Stimulated activated CD8-positive, alpha-beta memory T cell treated with anti-CD3 and anti-CD28 coated beads, Interleukin-7, amount 100 ng/mL, for 48 hours (primary cell): ENCODE measurements at places on chromosomes 7 and 10.
A peak's percentile ranks its signal among the peaks of the same experiment; 100 is the strongest.

DNA sequence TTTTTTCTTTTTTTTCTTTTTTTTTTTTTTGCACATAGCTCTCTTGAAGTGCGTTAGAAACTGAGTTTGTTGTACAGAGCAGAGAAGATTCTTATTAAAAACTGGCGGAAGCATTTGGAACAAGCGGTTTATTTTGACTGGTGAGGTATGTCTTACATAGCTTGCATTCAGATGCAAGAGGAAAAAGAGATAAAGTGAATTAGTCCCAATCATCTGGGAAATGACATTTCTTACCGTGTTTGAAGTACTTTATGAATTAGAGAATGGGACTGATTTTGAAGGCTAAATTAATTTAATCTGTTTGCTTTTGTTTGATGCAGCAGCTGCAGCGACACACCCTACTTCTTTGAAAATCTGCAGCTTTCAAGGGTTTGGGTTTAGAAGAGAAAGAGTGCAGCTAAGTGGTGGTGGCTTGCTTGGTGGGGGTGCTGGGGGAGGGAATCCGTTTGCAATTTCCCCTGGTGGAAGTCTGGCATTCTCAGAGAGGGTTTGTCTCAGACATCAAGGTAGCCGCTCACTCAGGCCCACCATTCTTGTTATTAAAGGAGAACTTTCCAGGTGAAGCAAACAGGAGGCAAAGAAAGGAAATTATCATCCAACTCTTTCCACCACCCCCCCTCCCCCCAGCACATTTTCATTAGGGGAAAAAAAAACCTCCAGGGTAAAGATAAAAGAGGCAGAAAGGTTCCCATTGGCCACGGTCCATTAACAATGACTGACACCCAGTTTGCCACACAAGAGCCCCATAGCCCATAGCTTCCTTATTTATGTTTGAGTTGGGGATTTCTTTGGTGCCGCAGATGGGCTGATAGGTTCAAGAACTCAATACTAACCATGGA, 231.7 kb downstream of the SKIDA1 start:
- no peak for DNase-seq

- DNase-seq = peak; percentile 27
Observed at GRCh38 chr10:49272251-49273081, 26.5 kb upstream of the C10orf71 start.

GRCh38 chr10:49090189-49090575, 25.1 kb downstream of the VSTM4 start:
- no peak for DNase-seq

DNA sequence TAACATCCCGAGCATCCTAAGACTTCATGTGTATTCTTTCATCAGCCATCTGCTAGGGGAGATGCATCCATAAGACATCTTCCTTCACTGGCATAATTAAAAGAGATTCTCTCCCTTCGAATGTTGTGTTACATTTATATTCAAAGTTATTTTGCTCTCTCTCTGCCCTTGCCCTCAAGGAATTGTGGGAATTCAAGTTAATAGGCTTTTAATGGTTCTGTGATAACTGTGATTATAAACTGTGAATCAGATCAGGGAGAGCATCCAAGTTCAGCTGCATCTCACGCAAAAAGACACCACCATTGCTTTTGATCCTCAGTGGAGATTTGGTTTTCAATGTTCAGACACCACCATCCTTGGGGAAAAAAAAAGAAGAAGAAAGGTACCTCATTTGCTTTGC, 9.2 kb upstream of the TEX36 start:
- DNase-seq = no peak

DNA sequence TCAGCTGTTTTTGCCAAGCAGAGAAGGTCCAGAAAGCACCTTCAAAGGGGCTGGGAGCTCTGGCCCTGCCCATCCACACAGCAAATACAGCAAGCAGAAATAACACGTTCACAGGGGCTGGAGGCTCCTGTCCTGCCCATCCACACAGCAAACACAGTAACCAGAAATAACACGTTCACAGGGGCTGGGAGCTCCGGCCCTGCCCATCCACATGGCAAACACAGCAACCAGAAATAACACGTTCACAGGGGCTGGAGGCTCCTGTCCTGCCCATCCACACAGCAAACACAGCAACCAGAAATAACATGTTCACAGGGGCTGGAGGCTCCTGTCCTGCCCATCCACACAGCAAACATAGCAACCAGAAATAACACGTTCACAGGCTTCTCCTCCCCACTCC, 558.1 kb downstream of the PTPRN2 start:
- DNase-seq = no peak

DNA sequence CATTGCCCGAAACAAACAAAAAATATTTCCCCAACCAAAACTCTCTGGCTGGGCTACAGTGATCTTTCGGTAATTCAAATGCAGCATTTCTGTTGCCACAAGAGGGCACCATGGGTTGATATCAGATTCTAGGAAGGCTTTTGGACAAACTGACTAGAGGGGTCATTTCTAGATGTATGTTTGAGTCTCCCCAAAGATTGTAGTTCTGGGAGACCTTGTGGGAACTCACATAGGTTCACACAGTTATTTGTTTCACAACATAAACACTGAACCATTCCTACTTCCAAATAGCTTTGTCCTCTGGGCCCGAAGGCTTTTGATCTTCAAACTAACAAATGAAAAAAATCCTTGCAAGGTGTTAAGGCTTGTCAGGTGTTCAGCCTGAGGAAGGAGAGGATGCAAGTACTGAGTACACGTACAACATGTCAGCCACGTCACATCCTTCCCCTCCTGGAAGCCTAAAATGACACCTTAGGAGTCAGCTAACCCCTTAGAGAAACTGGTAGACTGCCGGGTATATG, 37.0 kb upstream of the IL15RA start:
- no peak for DNase-seq

DNA sequence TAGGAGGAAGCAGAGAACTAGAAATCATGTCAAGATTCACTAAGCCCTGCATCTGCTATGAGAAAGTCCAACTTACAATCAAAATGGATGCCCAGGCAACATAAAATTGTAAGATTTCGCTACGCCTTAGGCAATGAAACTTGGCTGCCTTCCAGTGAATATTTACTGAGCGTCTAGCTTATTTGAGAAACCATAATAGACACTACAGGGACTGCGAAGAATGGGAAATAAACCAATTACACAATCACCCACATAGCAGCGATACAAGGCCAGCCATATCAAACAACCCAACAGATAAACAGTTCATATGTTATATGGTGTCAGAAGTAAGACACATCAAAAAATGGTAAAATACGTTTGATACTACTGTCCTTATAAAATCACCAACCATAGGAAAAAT, 545.0 kb upstream of the C7orf33 start:
- DNase-seq = no peak

DNA sequence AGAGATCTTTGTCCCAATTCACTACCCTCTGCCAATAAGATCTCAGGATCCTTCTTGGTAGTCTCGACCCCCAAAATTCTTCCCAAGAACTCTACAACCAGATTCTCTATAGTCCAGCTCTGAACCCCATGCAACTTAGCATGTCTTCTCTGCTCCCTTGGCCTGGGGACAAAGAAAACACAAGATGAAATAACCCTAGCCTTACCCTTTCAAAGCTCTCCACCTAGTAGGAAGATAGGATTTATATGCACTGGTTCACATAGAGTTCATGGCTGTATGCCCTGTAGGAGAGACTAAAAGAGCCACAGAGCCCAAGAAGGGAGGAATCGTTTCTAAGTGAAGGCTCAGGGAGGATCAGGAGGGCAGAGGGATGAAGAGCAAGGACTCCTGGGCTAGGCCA, 96.1 kb downstream of the PPP1R3C start:
- no peak for DNase-seq

- DNase-seq = no peak
Observed at GRCh38 chr7:103336761-103337160, 7.8 kb downstream of the DNAJC2 start.

GRCh38 chr7:130929896-130930659, 196.1 kb upstream of the KLF14 start:
- DNase-seq = no peak

- DNase-seq = peak; percentile 64
Observed at GRCh38 chr10:121927841-121928527, at the start of gene ATE1. TSS of gene ATE1 (minus strand) at chr10:121928031. CDS start at chr10:121927949, 82 bp downstream.

- DNase-seq = no peak
Observed at GRCh38 chr10:42428534-42428933, 209.8 kb downstream of the ZNF33B start.

DNA sequence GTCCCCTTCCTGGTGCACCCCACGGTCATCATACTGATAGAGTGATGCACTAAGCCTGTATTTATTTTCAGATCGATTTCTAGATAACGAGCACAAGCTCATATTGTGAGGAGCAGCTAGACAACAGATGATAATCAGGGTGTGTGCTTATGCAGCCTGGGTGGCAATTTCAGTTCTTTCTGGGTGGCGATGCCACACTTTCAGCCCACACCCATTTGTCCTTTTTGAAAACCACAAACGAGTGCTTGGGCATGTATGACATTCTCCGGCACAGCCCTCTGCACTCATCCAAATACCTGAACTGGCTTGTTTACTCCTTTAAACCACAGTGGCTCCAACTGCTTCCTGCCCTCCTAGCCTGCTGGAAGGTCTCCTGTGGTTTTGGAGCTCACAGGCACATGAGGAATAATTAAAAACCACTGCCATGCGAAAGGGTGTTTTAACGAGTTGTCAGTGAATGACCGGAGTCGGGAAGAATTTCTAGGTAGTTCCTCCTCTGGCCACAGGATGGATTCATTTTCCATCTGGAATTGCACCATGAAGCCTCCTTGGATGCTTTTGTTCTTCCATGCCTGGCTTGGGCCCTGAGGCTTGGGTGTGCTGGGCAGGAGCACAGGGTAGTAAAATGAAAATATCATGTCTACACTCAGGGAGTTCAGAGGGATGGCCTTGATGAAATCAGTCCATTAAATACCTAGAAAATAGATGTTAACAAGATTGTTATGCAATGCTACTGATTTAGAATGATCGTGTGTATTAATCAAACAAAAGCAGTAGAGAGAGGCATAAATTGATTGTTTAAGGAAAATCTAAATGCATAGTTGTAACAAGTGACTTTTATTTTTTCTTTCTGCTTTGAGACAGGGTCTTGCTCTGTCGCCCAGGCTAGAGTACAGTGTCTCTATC, 52.4 kb upstream of the ITGB1 start:
- no peak for DNase-seq

GRCh38 chr7:40944981-40945585, 757.8 kb downstream of the INHBA start:
- DNase-seq = no peak

DNA sequence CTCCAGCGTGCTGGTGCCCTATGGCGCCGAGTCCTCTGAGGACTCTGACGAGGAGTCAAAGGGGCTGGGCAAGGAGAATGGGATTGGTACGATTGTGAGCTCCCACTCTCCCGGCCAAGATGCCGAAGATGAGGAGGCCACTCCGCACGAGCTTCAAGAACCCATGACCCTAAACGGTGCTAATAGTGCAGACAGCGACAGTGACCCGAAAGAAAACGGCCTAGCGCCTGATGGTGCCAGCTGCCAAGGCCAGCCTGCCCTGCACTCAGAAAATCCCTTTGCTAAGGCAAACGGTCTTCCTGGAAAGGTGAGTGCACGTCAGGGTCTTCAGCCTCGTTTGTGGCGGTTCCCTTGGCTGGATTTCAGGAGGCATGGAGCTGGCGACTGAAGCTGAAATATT, 118.8 kb downstream of the ANKRD61 start:
- no peak for DNase-seq

DNA sequence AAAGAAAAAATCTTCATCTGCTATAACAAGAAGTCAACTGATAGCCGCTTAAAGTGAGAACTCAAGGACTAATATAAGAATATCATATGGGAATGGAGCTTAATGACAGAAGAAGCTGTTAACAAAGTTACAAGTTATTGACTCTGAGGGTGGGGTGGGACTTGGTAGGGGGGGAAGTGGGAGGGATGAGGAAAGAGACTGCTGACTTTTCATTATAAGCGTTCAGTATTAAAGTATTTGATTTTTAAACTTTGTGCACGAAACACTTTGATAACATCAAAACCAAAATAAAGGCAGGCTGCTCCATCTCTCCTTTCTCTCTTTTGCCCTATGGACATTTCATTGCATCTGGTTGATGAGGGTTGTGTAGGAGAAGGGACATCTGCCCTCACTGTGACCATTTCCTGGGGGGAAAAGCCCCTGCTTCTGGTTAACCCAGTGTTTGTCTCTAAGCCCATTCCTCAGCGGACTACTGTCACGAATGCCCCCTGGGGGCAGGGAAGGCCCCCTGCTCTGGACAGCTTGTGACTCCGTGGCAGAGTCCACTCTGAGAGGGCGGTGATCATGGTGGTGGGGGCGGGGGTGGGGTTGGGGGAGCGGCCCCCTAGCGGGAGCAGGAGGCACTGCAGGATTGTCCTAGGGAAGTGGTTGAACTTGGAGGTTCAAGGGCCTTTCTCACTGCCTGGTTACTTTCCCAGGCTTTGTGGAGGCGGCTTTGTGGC, 17.4 kb downstream of the SLC13A4 start:
- DNase-seq = no peak

- DNase-seq = peak; percentile 45
Observed at GRCh38 chr7:21355406-21355874, 72.4 kb upstream of the SP4 start.

GRCh38 chr7:155269766-155270585, 27.7 kb upstream of the INSIG1 start:
- DNase-seq = no peak

- no peak for DNase-seq
Observed at GRCh38 chr10:69730251-69731156, 71.2 kb upstream of the COL13A1 start.

GRCh38 chr7:39550411-39550810, 15.8 kb upstream of the YAE1 start:
- no peak for DNase-seq

DNA sequence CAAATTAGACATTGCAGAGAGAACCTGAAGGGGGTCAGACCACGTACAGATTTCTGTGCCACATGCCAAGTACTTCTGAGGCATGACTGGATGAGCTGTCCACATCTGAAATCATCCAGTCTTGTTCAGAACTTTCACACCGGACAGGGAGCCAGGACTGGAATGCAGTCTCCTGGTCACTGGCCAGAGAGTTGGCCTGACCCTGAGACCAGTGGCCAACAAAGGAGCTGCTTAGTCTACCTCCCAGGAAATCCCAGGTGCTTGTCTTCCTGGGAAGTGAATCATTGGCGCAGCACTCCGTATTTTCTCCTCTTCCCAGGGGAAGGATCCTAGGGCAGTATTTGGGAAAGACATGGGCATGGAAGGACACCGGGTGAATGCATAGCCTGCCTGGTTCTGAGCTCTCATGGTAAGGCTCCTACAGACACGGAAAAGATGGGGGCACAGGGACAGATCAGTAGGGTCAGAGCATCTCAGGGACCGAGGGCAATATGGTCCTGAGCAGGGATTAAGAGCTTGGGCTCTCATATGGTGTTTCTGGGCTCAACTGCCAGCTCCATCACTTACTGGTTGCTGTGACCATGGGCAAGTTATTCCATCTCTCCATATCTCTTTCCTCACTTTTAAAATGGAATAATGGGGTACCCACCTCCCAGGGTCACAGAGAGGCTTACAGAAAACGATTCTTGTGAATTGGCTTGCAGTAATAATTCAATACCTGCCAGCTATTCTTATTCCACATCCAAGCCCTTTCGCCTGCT, 1.3 kb upstream of the SCD start:
- no peak for DNase-seq

- DNase-seq = no peak
Observed at GRCh38 chr10:123553810-123554430, 112.2 kb upstream of the GPR26 start.
